GM18507 (cell line): ENCODE measurements at places on chromosomes 16 and 17.

DNA sequence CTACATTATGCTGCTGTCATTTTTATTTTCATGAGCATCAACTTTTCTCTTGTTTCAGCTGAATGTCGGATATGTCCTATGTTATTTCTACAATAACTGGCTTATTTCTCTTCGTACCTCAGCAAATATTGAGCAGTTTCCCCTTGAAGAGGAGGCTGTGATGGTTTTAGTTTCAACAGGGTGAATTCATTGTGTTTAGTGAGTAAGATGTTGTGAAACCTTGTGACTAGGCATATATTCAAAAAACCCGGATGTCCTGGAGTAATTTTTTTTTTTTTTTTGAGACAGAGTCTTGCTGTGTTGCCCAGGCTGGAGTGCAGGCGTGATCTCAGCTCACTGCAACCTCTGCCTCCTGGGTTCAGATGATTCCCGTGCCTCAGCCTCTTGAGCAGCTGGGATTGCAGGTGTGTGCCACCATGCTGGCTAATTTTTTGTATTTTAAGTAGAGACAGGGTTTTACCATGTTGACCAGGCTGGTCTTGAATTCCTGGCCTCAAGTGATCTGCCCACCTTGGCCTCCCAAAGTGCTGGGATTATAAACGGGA, 11.1 kb downstream of the CPD start:
- no peak for DNase-seq

DNA sequence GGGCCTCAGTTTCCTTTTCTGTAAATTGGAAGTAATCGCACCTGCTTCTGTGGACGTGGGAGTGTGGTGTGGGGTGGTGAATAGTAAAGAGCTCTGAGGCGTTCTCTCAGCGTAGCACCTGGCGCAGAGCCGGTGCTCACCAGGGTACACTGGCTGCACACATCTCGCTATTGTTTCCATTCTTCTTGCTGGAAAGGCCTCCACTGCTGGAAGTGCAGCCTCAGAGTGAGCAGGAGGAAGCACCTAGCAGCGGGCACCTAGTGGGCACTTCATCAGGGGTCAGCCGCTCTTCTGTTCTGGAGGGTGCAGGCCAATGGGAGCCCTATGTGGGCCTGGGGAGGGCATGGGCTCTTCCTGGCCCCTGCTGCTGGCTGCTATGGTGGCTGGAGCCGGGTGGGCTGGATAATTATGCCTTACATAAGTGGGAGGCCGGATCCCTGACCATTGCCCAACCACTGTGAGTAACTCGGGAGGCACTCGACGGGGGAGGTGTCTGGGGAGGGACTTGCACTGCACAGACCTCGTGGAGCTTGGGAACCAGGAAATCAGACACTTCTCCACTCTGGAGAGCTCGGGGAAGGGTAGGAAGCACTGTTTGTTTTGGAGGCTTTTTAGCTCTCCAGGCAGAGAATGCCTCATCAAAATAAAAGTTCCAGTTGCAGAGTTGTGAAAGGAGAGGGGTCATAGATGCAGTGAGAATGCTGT, 1.7 kb downstream of the MAP2K3 start:
- DNase-seq, result no peak

DNA sequence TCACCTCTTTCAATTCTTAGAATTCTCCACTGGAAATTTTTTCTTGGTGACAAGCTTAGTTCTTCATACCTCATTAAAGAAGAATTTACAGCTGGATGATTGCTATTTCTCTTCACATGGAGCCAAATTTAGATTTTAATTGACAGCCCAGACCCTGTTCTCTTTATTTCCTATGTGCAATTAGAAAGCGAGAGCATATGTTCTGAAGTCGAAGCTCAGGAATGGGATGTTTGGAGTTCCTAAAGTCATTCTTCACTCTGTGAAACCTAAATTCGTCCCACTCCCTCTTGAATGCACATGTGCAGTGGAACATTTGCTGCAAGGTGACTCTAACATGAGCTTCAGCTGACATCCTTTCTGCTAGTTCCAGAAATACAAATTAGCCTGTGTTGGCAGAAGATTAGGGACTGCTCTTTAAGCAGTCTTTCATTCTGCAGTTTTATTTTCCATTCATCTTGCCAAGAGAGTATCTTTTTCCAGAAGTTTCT, 129.3 kb upstream of the KCNJ16 start:
- DNase-seq, result no peak

GRCh38 chr17:78923660-78924453, 1.3 kb downstream of the TIMP2 start:
- DNase-seq, result no peak

GRCh38 chr17:53844491-53845107, 21.9 kb downstream of the KIF2B start:
- no peak for DNase-seq

DNA sequence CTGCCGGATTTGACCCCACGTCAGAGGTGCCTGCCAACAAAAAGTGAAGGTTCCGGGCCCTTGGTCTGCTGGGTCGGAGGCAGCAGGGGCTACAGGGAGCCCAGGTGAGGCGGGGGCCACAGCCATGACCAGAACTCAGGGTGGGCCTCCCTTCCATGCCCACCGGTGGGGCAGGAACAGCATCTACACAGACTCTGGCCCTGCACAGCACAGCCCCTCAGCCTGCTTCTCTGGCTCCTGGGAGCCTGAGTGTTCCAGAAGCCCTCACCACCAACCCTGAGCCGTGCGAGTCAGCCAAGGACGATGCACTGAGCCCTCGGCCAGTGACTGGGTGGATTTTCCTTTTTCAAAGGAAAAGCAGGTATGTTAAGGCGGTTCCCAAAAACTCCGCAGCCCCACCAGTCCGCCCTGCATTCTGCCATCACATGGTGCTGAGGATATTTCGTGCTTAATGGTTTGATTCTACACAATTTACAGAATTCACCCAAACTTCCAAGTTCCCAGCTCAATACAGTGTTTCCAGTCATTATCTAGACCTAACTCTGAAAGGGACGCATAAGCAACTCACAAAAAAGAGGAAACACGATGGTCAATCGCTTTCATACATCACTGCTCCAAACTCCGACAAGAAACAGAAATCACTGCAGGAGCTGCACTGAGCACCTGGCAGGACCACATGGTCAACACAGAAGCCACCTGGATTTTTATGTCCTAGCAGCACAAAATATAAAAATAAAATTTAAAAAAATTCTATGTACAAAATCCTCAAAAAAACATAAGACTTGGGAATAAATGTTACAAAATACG, 19.4 kb upstream of the C16orf95 start:
- DNase-seq, result no peak

DNA sequence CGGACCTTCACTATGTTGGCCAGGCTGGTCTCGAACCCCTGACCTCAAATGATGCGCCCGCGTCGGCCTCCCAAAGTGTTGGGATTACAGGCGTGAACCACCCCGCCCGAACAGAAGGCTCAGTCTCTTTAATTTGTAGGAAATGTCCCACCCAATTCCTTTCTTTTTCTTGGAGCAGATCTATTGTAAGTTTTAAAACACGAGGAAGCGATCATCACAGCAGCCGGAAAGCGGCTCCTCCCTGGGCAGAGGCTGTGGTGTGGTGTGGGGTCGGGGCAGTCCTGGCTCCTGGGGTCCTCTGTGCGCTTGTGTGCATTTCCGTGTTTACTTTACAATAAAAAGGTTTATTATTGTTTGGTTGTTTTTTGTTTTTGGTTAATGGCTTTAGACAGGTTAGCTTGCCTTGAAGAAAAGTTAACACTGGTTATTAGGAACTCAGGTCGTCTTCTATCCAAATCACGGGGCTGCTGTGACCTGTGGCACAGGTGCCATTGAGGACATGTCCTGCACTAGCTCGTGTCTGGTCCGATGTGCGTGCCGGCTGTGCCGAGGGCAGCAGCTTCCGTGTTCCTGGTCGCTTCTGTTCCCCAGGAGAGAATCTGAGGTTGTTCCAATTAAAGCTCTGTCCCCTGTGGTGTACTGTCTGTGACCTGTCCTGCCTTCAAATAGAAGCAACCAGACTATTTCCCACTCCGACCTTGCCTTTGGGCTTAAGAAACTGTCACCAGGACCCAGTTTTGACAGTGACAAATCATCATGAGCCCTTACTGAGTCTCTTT, 83.1 kb downstream of the SEC14L1 start:
- no peak for DNase-seq

DNA sequence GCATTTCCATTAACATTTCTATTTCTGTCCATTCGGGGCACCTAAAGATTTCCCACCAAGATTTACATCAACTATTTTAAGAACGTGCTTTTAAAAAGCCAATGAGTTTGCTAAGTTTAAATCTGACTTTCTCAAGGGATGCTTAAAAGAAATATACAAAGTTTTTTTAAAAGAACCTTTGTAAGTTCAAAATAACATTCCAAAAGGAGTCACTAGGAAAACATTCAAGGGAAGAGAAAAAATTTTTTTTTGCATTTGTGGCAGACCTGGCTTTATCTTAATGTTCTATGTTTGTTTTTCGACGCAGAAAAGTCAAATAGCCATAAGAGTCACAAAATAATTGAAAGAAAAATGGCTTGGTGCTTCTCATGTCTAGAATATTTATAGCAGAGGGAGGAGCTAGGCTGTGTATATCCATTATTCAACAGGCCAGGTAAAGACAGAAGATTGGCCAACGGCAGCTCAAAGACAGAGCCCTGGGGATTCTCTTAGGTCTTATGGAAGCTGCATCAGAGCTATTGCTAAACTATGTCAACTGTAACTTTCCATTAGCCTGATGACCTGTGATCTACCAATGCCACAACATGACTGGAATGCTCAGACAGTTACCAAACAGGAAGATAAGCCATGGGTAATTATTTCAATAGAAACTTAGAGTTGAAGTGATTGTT, 37.8 kb upstream of the MYOCD start:
- no peak for DNase-seq

- no peak for DNase-seq
Measured at GRCh38 chr17:44593156-44593555, 35.9 kb downstream of the FZD2 start.

DNA sequence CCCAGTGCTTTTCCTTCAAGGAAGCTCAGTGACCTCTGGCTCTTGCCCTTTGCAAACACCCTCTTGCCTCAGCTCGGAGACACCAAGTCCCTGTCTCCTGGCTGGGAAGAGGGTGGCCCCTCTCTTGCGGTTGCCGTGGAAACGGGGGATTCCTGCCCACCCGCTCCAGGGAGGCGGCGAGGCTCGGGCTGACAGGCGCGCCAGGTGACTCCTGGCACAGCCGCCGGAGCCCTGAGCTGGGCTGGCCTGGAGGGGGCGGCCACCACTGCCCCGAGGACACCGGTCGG, 71.4 kb downstream of the ABR start:
- DNase-seq, result no peak

DNA sequence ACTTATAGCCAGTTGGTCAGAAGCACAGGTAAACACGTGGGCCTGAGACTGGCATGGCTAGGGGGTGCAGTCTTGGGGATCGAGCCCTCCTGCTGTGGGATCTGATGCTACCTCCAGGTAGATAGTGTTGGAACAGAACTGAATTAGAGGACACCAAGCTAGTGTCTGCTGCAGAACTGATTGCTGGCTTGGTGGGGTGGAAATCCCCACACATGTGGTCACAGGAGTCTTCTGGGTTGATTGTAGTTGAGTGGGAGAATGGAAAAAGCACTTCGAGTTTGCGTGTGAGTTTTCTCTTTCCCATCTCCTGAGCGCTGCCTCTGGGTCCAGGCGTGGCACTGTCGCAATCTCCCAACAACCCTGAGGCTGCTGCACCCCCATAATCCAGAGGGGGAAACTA, 8.0 kb upstream of the SPATA32 start:
- no peak for DNase-seq

DNA sequence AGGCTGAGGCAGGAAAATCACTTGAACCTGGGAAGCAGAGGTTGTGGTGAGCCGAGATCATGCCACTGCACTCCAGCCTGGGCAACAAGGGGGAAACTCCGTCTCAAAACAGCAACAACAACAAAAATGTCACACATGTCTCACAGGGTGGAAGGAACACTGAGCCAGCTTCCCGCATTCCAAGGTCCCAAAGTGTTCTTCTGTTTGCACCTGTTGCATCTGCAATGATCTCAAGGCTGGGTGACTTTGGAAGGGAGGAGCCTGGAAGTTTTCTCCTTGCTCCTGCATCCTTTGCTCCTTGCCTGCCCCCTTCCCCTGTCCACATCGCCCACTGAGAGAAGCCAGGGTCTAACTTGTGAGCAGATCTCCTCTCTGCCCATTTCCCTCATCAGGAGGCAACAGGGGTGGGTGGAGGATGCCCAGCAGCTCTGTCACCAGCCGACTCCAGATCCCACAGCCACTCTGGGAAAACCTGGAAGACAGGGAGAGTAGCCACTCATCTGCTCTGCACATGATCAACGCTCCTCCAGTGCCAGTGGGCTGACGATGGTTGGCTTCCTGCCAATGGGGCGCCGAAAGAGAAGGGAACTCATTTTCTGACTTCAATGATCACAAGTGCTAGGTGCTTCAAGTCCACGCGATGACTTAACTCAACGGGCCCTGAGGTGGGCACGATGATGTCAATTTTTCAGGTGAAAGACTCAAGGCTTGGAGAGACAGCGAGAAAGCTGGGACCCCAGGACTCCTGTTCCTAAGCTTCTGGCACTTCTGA, 12.6 kb downstream of the CHST6 start:
- no peak for DNase-seq

DNA sequence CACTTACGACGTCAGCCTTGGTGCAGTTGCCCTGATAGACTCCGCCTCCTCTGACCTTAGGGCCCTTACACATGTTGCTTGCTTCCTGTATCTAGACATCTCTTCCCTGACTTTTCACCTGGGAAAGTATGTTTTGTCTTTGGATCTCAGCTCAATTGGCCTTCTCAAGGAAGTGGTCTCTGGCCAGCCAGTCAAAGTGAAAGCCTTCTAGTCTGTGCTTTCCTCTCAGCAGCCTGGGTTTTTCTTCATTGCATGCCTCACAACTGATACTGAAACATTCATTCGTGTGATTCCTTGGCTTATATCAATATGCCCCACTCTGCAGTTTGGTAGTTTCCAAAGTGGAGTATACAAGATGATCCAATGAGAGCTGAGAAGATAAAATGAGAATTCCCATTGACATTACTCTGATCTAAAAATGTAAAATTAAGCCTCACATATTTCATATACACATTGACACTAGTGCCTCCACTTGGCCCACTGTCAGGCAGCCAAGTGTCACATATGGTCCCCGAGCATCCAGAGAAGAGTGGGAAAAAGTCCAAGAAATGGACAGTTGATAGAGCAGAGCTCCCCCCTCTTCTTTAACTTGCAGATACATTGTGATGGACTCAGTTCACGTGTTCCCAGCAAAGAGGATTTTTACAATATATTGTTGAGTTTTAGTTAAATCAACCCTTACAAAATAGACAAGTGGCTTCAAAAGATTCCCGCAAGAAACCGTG, 371.2 kb upstream of the ASIC2 start:
- DNase-seq, result no peak

GRCh38 chr17:79806863-79807720, 10.2 kb upstream of the CBX8 start:
- DNase-seq, result no peak

DNA sequence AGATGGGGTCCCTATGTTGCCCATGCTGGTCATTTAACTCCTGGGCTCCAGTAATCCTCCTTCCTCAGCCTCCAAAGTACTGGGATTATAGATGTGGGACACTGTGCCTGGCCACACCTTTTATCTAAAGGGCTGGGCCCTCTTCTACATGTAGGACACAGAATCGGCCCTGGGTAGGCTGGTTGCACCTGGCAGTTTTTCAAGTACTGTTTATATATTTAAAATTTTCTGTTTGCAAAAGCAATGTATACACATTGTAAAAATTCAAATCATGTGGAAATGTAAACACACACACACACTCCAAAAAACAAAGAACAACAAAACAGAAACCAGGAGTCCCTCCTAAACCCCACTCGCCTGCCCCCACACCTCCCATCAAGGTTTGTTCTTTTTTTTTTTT, 28.1 kb upstream of the SIAH1 start:
- no peak for DNase-seq

GRCh38 chr17:57343717-57344116, 87.4 kb downstream of the MSI2 start:
- DNase-seq, result no peak
